ENCODE measurements at places on chromosomes 13 and 19.

DNA sequence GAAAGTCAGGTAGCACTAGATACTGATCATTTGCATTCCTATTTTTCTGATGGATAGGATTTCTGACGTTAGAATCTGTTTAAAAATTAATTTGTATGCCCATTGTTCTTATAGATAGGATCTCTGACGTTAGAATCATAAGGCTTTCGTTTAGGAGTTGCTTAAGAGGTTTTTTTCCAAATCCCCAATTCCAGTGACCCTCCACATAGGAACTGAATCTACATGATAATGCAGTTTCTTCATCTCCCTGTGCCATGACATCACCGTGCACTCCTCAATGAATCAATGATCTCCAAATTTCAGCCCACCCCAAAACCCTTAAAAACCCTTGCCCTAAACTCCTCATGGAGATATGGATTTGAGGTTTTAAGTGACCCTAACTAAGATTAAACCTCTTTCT is 87.2 kb downstream of the RXFP2 start:
- no peak for DNase-seq

DNA sequence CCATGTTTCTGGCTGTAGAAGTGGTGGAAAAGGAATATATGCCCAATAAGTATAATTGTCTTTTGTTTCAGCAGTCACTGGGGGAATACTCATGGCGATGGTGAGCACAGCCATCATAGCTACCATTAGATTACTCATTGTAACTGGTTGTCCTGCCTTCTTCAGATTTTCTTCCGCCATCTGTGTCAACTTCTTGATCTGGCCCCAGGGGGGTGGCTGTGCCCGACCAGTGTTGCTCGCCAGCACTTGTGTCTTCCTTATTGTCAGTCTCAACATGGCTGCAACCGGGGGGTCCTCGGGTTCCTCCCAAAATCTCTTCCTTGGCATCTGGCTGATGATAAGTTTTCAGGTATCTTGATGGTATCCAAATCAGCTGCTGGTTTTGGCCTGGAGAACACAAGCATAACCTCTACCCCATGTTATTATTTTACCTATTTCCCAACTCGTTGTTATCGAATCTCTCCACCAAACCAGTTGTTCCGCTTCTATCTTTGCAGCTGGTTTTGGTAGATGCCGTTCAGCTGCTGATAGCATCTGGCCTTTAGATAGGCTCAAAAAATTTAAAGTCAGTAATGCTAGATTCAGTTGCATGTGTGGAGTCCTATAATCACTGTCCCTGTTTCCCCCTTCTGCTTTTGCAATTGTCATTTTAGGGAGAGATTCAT is 23.0 kb upstream of the IL17D start:
- DNase-seq, result no peak

DNA sequence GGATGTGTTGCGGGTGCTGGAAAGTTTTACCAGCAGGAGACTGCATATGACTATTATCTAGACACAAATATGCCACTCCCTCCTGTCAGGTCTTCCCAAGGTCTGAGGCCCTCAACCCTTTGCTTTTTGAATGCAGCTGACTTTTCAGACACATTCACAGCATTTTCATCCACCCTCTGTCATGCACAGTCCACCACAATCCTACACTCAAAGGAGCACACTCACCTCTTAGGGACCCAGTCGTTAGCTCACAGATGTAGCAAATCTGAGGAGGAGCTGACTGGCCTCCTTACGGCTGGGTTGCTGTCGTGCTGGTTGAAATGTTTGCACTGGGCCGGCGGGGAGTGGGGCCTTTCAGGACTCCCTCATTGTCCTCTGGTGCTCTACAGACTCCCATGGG is 479.4 kb downstream of the IRS2 start:
- no peak for DNase-seq

DNA sequence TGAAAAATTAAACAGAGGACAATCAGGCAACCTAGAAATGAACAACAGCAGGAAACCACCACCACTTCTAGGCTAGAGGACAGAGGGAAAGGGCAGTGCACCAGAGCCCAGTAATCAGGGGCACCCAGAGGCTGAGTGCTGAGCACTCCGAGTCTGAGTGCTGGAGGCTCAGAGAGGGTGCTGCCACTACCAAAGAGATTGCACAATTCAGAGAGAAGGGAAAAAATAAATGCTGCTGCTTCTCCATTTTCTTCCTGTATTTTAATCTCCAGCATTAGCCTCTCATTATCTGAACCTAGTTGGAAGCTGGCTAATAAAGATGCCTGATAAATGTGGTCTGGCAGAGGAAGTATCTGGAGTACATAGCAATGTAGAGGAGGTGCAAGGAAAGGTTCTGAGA is 11.8 kb upstream of the ZNF175 start:
- no peak for DNase-seq

GRCh38 chr13:44432650-44433049 is 59.0 kb downstream of the SERP2 start:
- DNase-seq, result no peak

DNA sequence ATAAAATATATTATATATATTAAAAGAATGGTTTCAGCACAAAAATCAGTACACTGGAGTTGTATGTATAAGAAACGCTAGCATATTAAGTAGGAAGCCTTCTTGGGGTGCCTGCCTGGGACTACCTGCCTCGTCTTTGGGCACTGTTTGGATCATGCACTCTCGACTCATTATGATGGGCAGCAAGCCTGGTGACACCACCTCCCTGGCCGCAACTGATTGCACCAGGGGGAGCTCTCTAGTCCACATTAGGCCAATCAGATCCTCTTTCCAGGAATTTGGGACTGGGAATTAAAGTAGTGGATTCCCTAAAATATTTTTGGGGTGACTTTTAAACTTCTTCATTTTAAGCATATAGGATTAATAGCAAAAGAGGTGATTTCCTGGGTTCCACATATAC is 56.0 kb upstream of the RGCC start:
- no peak for DNase-seq

DNA sequence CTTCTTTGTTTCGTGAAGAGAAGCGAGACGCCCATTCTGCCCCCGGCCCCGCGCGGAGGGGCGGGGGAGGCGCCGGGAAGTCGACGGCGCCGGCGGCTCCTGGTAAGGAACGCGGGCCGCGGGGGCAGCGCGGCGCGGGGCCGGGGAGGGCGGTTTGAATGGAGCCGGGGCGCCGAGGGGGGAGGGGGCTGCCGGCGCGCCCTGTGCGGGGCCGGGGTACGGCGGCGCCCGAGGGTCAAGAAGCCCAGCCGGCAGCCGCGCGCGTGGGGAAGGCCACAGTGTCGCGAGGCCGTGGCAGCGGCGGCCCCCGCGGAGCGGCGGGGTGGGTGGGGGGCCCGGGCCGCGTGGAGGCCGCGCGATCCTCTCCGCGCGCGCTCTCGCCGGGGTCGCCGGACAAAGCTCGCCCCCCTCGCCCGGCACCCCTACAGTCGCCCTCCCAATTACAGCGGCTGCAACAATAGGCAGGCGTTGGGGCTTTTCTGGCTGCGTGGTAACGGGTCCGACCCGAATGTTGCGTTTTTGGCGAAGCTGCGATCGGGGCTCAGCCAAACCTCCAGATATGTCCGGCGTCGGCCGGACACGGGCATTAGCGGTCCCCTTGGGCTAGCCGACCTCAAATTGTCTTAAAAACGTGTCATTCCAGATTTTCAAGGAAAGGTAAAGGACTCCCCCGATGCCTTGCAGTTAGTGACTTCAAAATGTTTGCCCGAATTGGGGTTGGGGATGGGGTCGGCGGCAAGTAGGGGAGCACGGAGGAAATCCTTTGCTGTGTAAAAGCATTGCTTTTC is 437 bp downstream of the SMARCA4 start:
- DNase-seq, result no peak

DNA sequence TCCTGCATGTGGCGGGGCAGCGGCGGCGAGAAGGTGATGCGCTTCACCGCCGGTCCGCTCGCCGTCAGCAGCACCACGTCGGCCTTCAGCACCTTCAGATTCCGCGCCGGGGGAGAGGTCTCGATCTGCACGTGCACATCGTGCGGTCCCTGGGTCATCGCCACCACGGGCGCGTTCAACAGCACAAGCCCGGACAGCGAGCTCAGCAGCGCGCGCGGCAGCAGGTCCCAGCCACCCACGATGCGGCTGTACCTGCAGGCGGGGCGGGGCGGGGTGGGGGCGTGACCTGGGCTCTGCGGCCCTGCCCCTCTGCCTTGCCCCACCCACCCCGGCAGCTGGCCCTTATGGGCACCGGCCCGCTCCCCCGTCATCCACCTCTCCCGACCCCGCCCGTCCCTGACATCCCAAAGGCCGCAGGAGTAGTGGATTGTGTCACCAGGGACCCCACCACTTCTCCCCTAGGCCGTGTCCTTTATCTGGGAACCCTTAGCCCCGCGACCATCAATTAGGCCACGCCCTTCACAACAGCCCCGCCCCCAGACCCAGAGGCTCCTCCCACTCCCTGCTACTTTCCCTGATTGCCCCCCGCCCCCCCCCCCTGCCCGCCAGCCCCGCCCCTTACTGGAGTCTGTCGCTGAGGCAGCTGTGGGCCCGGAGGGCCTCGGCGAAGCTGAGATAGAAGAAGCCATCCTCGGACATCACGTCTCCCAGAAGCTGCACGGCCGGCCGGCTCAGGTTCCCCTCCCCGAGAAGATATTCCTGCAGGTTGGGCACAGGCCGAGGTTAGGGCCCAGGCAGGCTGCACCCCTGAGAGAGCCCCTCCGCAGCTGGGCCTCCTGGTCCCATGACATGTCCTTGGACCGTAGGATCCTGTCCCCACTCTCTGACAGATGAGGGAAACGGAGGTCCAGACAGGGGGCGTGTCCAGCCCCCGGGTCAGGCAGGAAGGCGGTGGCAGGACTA is 6.1 kb downstream of the IL4I1 start:
- peak; percentile 21 for DNase-seq

- no peak for DNase-seq
Measured at GRCh38 chr19:45499196-45500180, 1.2 kb downstream of the PPM1N start.

GRCh38 chr19:55738302-55738701 is at the start of gene NLRP9:
Gene NLRP9, minus strand, starts transcription at chr19:55738402. Its CDS starts 28 bp downstream, at chr19:55738374.
- DNase-seq, result no peak

- no peak for DNase-seq
Measured at GRCh38 chr19:51150627-51151026, 8.5 kb downstream of the SIGLEC7 start.

- DNase-seq, result no peak
Measured at GRCh38 chr13:112815871-112816270, 126.0 kb downstream of the ATP11A start.

GRCh38 chr19:5326545-5326944 is 14.1 kb downstream of the PTPRS start:
- DNase-seq, result no peak

DNA sequence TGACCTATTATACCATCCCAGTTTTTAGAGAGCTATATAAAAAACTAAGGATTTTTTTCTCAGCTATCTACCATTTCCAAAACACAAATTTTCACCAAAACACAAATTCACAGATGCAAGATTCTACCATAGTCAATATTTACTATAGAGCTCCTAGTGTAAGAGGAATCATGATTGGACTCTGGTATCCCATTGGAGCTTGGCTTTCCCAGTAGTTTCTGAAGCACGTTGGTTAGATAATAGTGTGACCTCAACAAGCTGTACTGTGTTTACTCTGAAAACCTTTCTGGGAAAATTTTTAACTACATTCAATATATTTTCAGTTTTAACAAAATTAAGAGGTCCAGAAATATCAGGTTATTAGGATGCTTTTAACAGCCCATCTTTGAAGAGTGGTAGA is 660.6 kb upstream of the SLC10A2 start:
- no peak for DNase-seq

GRCh38 chr19:28372576-28373247 is 840.2 kb downstream of the UQCRFS1 start:
- no peak for DNase-seq

DNA sequence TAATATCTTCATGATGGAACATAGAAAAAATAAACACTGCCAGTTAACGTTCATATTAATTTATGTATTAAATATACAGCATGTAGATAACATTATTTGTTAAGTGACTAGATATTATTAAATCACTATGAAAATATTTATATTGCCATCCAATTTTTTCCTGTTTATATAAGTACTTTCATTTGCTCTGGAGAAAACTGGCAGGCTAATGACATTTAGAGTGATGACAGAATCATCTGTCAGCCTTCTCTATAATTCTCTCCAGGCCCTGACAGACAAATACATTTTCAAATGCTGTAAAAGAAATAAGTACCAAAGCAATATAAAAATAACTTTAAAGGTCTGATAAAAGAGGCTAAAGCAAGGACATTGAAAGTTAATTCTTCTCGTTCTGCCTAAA is 2556.7 kb upstream of the PCDH20 start:
- no peak for DNase-seq

DNA sequence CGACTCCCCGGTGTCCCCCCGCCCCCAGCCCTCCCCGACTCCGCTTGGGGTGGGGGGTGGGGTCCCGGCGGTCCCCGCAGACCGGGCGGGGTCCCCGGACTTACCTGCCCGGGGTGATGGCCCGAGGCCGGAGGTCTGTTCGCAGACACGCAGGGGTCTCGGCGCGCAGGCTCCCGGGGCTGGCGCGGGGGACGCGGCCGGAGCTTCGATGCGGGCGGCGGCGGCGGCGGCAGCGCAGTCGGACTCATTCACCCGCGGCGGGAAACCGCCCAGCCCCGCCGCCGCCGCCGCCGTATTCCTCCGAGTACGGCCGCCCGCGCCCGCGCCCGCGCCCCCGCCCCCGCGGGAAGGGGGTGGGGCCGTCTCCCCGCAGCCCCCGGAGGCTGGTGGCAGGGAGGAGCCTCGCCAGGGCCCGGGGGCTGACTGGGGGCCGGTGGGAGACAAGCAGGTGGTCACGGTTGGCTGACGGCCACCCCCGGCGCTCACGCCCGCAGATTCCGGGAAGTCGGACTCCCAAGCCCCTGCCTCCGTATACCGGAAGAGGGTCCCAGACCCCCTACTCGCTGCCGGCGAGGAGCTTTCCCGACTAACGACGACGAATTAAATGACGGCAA is at the start of gene C2CD4C:
TSS of gene C2CD4C (minus strand) at position 246 of the 614 bp plus-strand sequence. CDS start 786 bp downstream, outside the sequence.
- peak; percentile 9 for DNase-seq

DNA sequence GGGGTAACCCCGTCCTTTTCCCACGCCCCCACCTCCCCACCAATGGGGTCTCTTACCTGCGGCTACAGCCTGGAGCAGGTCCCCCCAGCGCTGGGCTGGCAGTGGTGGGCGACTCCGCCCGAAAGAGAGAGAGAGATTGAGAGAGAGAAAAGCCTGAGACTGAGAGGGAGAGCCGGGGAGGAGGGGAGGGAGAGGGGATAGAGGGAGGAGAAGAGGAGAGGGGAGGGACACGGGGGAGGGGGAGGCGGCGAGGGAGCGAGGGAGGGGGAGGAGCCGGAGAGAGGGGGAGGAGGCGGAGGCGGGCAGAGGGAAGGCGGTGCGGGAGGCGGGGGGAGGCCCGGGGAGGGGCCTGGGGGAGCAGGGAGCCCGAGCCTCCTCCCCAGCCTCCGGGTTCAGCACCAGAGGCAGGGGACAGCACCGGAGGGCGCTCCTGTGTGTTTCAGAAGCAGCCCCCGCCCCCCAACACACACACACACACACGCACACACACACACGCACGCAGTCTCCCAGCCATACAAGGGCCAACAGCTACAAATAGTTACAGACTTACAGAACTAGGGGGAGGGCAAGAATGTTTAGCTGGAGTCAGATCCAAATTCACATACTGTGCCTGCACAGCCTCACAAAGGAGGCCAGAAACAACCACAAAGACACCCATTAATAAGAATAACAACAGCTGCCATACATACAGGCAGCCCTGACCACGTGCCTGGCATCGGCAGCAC is at the start of gene SLC8A2:
TSS of gene SLC8A2 (minus strand) at position 161 of the 725 bp plus-strand sequence. CDS start 5,490 bp downstream, outside the sequence.
- DNase-seq, result peak; percentile 40

DNA sequence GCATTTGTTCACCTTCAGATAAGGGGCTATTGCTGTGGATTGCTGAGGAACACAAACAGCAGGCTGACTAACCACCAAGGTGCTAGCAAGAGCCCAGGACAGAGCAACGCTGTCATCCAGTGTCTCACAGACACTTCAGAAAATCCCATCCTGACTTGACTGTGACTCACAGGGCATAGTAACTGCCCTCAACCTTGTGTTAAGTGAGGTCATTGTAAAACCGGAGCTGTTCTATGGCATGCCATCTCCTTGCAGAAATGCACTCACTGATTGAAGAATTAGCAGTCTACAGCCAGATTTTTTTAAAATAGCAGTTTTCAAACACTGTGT is 51.1 kb downstream of the TNFRSF19 start:
- no peak for DNase-seq
